ENCODE measurements at places on chromosomes 12 and 14.

GRCh38 chr14:100698666-100699448 lies 27.8 kb upstream of the DLK1 start:
- no peak for DNase-seq

DNA sequence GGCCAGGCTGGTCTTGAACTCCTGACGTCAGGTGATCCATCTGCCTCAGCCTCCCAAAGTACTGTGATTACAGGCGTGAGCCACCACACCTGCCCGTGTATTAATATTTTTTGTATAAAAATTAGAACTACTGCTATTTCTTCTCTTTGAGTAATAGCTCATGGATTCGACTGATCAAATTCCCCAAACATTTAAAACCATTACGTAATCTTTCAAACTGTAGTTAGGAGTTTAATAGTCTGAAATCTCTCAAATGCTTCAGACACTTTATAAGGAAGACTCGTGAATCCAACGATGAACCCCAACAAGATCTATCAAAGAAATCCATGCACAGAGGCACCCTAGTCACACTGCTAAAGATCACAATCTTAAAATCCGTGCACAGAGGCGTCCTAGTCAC lies 16.1 kb downstream of the TECPR2 start:
- DNase-seq = no peak

GRCh38 chr12:111276146-111276545 lies 92.7 kb downstream of the PHETA1 start:
- no peak for DNase-seq

GRCh38 chr12:65266408-65266807 lies 12.1 kb upstream of the MSRB3 start:
- no peak for DNase-seq

DNA sequence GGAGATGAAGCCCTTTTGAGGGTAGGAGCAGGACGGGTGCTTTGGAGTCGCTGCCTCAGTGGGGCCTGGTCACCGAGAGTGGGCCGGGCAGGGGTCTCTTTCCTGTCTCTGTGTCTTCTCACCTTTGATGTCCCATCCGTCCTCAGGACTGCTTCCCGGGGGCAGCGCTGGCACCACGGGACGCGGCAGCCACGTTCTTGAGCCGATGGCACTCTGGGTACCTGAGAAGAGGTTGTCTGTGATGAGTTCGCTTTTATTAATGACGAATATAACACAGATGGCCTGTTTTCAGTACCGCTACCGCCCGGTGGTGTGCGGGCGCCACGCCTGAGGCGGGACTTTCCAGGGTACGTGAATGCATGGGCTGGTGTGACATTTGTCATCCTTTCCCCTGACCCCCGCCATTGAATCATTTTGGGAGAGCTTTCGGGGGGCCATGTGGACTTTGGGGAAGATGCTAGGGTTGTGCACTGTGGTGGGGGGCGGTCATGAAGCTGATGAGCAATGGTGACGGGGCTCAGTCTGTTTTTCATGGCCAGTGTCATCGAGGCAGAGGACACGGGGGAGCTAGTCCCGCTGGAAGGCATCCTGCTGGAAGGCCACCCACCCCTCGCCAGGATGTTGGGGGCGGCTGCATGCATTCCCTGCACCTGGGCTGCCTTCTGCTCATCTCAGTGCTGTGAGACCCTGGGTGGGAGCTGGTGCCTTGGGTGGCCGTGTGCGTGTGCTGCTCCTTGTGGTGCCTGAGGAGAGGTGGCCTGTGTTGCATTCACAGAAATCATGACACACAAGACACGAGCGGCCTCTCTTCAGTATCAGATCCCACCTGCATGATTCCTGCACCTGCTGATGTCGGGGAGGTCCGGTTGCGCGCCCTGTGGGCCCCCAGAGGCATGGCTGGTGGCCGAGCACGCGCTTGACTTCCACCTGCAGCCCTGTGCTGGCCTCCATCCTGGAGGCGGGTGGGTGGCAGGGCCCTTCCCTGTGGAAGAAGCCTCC lies 162.5 kb upstream of the RTL1 start:
- DNase-seq = no peak

GRCh38 chr14:65351493-65352194 lies 60.9 kb upstream of the FUT8 start:
- DNase-seq = no peak

- DNase-seq = no peak
These were observed 972 bp downstream of the SAMD4A start for GRCh38 chr14:54567639-54568561.

DNA sequence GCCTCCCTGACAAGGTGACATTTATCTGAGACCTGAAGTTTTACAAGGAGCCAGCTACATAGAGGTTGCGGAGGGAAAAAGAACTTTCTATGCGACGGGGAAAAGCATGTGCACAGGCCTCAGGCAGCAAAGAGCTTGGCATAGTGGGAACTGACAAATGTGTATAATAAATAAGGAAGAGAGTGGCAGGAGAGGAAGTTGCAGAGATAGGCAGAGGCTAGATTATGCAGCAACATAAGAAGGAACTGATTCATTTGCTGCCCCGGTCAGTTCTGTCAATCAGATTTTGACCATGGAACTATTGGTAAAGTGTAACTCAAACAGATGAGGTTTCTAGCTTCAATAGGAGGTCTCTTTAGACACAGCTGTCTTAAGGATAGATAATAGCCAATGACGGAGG lies 33.7 kb upstream of the RIC8B start:
- no peak for DNase-seq

GRCh38 chr14:68143341-68143841 lies 323.8 kb downstream of the RAD51B start:
- no peak for DNase-seq

- DNase-seq = no peak
These were observed 12.9 kb upstream of the SERPINA4 start for GRCh38 chr14:94548131-94548998.

- no peak for DNase-seq
These were observed 202.7 kb downstream of the FBXL14 start for GRCh38 chr12:1391722-1392121.

DNA sequence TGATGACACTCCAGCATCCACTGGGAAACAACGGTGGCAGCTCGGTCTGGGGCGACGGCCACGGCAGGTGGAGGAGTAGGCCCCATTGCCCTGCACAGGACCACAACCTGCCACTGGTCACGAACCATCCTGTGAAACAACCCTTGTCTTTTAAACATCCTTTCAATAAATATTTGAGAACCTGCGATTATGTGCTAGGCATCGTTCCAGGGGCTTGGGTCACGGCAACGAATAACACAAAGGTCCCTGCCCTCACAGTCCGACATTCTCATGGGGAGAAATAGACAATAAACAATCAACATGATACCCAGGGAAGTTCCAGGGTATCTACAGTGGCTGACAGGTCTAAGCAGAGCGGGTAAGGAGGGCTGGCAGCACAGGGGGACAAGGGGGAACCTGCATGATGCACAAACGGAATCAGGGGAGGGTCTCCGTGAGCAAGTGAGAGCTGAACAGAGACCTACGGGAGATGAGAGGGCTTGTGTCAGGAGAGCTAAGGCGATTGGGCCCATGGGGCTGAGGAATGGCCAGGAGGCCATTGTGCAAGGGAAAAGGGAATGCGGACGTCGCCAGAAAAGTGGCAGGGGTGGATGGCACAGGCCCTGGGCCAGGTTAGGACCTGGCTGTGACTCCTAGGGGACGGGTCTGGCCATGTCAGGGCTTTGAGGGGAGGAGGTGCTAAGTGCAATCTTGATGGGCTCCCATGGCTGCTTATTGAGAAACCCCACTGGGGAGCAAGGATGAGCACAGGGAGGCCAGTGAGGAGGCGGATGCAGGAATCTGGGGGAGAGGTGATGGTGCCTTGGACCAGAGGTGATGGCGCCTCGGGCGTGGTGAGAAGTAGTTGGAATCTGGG lies 9.7 kb downstream of the SCARB1 start:
- no peak for DNase-seq

DNA sequence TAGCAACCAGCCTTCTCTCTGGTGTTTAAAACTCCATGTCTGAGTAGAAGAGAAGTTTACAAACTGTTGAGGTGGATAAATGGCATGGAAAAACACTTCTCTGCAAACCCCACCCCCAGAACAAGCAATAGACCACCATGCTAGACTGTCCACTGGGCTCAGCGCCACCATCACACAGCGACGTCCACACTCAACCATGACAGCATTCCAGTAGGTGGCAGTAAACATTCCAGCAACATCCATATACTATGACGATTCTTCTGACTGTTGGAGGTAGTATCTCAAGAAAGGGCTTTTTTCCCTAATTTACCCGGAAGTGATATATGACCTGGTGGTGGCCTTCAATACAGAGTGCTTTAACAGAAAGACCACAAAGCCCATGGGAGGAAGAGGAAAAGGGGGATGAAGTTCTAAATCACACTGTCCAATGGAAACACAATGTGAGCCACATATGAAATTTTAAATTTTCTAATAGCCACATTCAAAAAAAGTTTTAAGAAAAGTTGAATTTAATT lies 152.2 kb downstream of the SLC15A4 start:
- DNase-seq = no peak

DNA sequence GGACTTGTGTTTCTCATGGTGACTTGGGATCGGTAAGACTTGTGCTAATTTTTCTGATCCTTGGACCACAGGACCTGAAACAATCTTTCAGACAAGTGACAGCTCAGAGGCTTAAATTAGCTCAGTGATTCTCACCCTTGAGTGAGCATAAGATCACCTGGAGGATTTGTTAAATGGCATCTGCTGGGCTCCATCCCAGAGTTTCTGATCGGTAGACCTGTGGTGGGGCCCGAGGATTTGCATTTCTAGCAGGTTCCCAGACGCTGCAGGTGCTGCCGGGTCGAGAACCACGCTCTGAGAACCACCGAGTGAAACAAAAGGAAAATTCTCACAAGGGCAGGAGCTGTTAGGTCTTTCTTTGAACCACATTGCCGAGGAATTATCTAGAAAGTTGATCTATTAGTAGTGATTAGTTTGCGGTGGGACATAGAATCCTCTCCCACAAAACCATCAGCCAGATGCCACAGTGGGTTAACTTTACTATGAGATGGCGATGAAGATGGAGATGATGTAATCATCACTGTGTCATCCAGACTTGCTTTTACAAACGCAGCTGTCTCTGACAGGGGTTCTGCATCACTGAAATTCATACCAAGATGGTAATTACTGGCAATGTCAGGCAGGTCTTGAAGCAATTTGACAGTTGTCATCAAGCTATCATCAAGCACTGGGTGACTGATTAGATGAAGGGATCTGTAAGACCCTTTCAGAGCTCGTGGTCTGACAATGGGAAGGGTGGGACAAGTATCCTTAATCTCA lies 184.0 kb downstream of the AACS start:
- no peak for DNase-seq

- peak; percentile 9 for DNase-seq
These were observed 17.8 kb downstream of the POMT2 start for GRCh38 chr14:77302926-77303325.

DNA sequence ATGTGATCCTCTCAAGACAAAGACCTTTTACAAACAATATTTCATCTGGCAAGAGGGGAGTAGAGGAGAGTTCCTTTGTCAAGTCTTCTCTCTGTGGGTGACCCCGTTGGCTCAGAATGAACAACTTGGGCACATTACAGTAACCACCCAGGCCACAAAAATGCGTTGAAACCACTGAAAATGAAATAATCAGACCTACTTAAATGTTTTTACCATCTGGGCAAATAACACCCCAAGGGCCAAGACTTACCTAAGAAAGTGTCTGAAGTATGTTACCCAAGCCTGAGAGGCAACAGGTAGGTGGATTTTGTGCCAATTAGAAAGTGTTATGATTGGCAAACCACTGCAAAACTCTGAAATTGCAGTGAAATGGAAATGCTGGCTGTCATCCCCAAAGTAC lies 1.3 kb downstream of the TC2N start:
- DNase-seq = no peak

DNA sequence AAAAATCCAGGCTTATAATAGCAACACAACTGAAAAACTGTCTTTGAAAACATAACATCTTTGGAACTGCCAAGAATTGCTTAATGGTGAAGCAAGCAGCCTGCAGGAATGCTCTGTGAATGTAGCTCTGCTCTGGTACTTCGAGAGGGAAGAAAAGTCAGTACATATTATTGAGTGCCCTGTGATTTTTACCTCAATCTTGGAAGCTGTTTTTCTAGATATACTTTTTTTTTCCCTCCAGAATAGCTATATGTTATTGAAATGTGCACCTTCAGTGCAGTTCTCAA lies 508.1 kb downstream of the PCNX1 start:
- no peak for DNase-seq

DNA sequence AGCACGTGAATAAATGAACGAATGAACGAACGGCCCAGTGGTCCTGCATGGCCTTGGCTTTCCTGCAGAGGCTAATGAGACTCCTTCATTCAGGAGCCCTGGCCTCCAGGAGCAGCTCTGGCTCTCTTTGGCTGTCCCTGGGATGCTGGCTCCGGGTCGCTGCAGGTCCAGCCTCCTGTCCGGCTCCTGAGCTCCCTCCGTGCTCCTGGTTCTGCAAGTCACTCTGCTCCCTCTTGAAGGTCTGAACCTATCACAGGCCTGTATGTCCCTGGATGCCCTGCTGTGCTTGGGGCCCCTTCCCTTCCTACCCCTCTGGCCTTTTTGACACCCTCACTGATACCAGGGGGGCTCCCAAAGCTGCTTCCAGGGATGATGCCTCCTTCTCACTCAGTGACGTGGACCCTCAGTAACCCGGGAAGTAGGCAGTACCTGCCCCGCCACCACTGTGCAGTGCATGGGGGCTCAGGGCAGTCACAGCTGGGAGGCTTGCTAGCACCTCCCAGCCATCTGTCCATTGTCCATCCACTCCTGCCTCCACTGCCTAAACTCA lies 133.7 kb upstream of the C14orf180 start:
- no peak for DNase-seq

GRCh38 chr12:1907652-1908611 lies 10.5 kb downstream of the CACNA2D4 start:
- DNase-seq = no peak

DNA sequence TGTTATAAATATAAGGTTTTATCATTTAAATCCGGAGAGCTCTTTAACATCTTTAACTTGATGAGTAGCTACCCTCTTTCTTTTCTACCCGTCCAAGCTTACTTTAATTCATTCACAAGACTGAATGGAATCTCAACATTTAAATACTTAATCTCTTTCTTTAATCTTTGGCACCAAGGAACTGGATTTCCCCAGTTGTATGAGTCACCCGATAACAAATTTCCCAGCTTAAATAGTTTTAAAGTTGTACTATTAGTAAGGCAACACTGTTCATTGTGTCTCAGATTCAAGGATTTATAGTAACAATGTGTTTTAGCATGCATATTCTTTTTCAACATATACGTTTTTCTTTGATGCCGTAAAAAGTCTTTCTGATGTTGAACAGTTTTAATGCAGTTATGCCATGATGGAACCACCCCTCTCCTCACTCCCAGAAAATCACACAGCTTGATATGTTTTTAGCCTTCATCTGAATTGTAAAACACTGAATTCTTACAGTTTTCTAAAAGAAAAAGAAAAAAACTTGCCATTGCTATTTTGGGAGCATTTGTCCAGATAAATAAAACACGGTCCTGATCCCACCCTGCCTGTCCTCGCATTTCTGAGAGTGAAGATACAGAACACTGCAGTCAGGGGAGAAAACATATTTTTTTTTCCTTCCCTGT lies 16.0 kb upstream of the LRP6 start:
- no peak for DNase-seq

- DNase-seq = no peak
These were observed 22.2 kb upstream of the ABCD4 start for GRCh38 chr14:74324931-74325361.
